Activated T-helper 2 cell treated with anti-CD3 and anti-CD28 coated beads, Interferon-gamma antibody, Interleukin-2, Interleukin-4, amounts not matched to agents 10 μg/mL and 5 μg/mL and 100 μg/mL, durations not matched to agents 14 hours and 24 hours and 36 hours (primary cell): ENCODE measurements at places on chromosomes 1 and 21. TPM values are rescaled to one million over a fixed set of nuclear protein-coding genes. Genes with fewer than 3 reads are reported as not detected.

GRCh38 chr1:236122176-236122575 is 20.2 kb upstream of the GPR137B start:
- DNase-seq, result no peak

GRCh38 chr21:41650526-41651145 is 116.2 kb downstream of the RIPK4 start:
- no peak for DNase-seq

DNA sequence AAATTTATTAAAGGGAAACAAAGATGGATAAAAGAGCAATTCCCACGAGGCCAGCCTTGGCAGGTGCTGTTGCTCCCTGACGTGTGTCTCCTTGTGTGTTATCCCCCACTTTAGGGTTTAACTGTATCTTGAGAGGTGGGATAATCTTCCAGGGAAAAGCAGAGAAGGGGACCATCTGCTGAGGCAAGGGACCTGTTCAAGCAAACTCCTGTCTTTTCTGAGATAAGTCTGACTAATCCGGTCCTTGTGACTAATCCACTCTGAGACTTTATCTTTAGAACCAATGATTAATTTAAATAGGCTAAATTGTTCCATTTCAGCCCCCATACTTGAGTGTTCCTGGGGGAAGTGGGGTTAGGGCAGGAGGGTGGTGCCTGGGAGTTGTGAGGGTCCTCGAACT is 163.6 kb downstream of the CAMTA1 start:
- DNase-seq, result no peak

DNA sequence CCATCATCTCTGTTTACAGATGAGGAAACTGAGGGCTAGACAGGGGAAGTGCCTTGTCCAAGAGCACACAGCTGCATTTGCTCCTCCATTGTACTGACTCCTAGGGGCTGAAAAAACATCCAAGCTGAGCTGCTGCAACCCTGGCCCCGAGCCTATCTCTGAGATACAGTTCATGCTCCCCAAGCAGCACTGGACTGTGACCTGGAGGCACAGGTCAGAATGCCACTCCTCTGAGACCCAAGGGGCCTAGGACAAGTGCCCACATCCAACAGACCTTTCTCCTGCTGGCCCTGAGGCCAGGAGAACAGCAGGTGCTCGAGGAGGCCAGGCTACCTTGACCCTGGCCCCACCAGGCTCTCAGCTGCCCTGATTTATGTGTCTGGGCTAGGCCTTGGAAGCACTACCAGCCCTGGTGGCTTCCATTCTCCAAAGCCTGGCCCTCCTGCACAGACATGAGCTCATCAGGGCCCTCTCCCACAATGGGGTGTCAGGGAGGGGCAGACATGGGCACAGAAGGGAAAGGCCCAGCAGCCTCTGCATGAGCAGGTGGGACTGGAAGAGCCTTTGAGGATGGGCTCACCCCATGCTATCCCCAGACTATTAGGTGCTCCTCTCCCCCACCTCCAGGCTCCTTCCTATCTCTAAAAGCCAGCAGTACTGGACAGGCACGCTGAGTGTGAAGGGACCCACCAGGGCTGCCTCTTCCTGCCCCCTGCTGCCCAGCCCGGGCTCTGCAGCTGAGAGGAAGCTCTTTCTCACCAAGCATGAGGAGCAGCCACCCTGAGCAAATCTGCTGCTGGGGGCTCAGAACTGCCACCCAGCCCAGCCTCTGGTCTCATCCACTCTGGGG is 18.8 kb downstream of the ADGRB2 start:
- DNase-seq, result peak; percentile 51

GRCh38 chr1:30317921-30318320 is 405.5 kb downstream of the MATN1 start:
- DNase-seq, result no peak

GRCh38 chr1:11573116-11573692 is 81.0 kb downstream of the FBXO2 start:
- no peak for DNase-seq

DNA sequence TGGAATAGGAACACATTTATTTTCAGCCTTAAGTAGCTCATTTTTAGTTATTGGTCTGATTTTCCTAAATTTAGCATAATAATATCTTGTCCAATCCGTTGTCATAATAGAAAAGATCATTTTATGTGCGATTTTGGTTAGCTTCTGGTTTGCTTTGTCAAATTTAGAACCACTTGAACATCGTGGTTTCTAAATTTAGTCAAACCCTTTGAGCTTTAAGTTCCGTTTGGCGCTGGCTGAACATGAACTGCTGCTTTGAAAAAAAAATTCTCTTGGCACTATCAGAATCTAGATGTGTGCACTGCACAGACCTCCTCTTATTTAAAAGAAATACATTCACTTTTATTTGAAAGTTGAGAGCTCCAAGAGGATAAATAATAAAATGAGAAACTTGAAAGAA is 370.6 kb downstream of the PTPRC start:
- DNase-seq, result no peak

DNA sequence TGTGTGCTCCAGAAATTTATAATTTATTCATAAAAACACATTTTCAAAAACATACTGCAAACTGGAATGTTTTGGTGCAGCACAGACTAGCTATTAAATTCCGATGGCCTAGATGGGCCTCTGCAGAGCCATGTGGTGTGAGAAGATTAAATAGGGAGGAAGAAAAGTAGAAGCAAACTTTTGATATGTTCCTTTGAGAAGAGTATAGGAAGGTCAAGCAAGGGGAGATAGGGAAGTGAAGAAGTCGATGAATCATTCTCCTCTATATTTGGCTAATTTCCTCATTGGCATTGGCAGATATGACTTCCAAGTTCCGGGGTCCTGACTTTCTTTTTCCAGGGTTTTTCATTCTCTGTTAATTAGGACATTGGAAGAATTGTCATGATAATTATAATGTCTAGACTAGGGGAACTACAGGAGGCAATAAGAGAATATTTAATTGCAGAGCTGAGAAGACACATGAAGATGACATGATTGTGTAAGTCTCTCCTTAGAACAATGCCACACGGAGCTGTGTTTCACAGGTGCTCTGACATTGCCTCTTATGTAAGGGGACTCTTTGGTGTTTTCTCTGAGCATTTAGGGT is 19.3 kb upstream of the ZNF326 start:
- DNase-seq, result no peak

Gene KCNE2
- not detected in 2 replicates for total RNA-seq

Gene SLAMF8
- 0.34 and 0.71 TPM in 2 replicates for total RNA-seq

Gene SLC22A15
- total RNA-seq, result 0.18 and 0.52 TPM in 2 replicates

Gene CAPN8
- total RNA-seq, result not detected in 2 replicates
